ENCODE measurements at places on chromosomes 4 and X.

DNA sequence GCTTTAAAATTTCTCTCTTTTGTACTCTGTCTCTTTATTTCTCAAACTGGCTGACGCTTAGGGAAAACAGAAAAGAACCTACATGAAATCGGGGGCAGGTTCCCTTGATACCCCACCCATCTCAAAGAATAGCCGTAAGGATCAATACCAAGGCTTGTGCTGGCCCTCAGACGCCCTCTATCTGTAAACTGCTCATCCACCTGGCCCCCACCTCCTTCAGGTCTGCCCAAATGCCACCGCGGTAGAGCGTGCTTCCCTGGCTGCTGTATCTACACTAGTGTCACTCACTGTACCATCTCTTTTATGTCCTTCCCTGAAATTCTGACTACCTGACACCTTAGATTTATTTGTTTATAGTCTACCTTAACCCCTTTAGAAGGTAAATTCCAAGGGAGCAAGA lies 62.8 kb downstream of the SMIM20 start:
- no peak for DNase-seq

- DNase-seq, result peak; percentile 56
Observed at GRCh38 chr4:3387943-3388361, 53.8 kb upstream of the HGFAC start.

DNA sequence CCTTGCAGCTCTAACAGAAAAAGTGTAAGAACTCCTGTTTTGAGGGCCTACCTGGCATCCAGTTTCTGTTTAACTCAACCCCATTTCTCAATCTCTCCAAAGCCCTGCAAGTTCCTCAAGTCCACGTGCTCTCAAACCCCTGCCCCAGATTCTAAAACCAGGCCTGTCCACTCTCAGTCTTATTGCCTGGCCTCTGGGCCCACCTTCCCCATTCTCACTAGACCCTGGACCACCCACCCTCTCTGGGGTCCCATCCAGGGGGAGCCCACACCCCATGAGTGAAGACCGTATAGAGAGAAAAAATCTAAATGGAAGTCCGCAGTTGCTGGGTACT lies 58.3 kb downstream of the TLR10 start:
- DNase-seq, result no peak

- DNase-seq, result no peak
Observed at GRCh38 chr4:36241771-36242170, 2.5 kb downstream of the ARAP2 start.

DNA sequence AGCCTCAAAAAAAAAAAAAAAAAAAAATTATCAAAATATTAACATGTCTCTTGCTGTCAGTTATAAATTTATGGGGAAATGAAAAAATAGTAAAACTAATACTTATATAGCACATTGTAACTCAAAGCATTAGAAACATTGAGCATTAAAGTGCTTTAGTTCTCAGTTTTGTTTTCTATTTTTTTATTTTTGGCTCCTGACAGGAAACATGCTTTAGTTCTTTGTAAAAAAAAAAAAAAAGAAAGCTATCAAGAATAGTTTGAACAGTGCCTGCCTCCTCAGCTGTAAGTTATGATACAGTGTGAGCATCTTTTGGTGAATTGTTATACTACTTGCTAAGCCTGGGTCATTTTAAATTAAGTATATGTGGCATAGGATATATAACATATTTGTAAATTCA lies 5.1 kb upstream of the CENPC start:
- DNase-seq, result no peak

DNA sequence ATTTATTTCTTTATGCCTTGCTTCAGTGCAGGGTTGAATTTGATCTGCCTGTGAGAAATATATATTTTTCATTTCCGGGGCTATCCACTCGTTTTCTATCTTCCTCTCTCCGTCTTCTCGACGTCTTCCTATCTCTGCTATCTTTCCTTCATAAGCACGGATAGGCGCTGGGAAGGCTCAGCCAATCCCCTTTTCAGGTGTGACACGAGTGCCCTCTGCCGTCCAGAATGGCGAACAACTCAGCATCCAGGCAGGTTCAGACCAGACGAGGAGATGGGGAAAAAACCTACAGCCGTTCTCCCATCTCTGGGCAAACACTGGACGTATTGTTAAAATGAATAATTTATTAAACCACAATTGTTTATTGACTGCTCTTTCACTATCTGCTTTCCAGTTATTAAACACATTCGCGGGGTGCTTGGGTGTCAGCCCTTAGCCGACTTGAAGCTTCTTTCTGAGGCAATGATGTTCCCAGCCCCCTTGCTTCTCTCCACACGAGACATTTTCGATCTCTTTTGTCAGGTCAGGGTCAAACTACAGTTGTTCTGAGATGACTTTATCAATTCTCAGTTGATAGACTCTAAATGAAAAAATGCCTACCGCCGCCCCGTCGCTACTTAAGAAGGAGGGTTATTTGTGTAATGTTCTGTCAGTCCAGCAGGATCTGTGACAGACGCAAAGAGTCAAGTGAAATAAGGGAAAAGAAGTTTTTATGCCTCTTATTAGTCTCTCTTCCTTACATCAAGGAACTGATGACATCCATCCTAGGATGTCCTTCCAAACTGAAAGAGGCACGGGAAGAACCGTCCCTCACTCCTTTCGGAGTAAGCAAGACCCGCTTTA lies 96.3 kb upstream of the NOCT start:
- peak; percentile 70 for DNase-seq

GRCh38 chr4:99201690-99202089 lies 17.4 kb downstream of the ADH6 start:
- peak; percentile 72 for DNase-seq

- DNase-seq, result no peak
Observed at GRCh38 chr4:68145261-68145660, 15.6 kb upstream of the TMPRSS11F start.

- DNase-seq, result no peak
Observed at GRCh38 chr4:71270901-71271300, 67.9 kb upstream of the SLC4A4 start.

DNA sequence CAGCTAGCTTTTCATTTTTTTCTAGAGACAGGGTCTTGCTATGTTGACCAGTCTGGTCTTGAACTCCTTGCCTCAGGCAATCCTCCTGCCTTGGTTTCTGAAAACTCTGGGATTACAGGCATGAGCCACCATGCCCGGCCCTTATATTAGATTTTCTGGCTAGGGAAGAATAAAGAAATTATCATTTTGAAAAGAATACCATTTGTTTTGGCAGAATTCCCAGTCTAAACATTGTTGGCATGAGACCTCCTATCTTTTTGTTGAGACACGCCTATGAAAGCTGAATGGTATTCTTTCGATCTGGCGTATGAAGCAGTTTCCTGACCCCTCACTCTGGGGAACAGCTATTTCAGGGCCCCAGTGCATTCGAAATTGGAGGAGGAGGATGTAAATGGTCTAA lies 107.0 kb downstream of the REPS2 start:
- no peak for DNase-seq

DNA sequence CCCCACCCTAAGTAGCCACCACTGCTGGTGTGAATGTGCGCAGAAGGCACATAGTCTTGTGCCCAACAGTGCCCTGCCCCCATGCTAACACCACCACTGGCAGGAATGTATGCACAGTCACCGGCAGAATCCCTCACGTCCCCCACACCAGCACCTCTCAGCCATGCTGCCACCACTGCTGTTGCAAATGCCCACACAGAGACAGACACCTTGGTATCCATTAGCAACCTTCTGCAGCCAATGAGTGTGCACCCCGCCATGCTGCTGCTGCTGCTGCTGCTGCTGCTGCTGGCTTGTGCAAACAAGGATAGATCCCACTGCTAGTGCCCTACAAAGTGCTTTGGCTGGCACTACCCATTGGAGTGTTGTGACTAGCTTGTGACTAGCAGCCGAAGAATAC lies 52.4 kb upstream of the MMAA start:
- DNase-seq, result no peak

GRCh38 chr4:74038086-74038424 lies 434 bp downstream of the CXCL3 start:
- DNase-seq, result no peak

DNA sequence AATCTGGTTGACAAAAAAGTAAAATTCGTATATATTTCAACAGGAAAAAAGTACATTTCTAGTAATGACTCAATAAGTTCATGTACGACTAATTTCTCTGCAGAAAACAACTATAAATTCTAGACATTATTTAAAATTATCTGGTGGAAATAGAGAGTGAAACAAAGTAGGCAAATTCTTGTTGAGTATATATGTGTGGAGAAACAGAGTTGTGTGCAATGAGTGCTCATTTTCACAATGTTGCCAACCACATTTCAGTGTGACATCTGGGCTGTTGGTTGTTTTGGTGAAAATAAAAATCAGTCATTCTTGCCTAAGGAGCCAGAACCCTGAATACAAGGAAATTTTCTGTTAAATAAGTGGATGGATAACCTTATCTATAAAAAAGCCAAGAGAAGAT lies 372.0 kb upstream of the NDST4 start:
- no peak for DNase-seq

- DNase-seq, result peak; percentile 84
Observed at GRCh38 chr4:58163156-58163555, 1053.0 kb upstream of the IGFBP7 start.

DNA sequence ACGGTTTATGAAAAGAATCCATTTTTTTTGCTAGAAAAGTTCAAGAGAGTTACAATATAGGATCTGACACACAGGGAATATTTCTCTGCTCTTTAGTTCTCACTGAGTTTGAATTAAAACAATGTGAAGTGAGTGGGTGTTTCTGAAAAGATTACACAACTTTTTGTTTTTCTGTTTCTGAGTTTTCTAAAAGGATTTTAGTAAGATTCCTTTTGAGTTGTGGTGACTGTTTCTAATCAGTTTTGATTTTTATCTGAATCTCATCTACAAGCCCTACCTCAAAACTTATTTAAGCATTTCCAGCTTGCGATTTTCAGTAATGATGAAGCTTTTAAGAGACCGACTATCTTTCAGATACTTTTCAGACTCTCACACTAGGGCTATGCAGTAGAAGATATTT lies 141.7 kb downstream of the GPAT3 start:
- DNase-seq, result no peak

DNA sequence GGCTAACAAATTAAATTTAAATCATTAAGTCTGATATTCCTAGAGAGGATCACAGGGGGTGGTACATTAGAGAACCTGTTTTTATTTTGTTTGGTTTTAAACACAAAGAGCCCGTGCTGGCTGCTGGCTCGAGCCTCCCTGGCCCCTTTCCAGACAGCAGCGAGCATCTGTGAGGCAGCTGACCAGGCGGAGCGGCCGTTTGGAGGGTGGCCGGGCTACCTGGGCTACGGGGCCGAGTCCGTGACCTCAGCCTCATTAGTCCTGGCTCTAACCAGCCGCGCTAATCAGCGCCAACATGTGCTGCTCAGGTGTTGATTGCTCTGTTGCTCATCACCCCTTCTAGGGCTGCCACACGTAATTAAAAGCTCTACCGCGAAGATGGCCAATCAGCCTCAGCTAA lies 35.3 kb downstream of the DCTD start:
- DNase-seq, result no peak

GRCh38 chr4:145347684-145348083 lies 134.0 kb upstream of the SMAD1 start:
- DNase-seq, result no peak

GRCh38 chr4:98652996-98653395 lies 5.4 kb downstream of the TSPAN5 start:
- no peak for DNase-seq

DNA sequence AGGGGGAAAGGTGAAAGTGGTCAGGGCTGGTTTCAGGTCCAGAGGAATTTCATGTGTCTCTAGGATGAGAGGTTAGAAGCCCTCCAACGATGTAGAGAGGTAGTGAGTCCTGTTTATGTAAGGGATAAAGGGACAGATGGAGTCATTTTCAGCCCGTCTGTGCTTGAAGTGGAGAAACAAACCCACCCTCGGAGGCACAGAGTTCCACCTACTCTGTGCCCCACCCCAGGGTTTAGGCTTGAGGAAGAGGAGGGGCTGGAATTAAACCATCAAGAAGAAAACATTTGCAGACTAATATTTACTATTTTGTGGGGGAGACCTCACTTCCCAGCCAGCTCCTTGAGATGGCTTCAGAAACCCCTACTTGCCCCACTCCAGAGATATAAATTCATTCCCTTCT lies 868 bp upstream of the GNL3L start:
- no peak for DNase-seq

DNA sequence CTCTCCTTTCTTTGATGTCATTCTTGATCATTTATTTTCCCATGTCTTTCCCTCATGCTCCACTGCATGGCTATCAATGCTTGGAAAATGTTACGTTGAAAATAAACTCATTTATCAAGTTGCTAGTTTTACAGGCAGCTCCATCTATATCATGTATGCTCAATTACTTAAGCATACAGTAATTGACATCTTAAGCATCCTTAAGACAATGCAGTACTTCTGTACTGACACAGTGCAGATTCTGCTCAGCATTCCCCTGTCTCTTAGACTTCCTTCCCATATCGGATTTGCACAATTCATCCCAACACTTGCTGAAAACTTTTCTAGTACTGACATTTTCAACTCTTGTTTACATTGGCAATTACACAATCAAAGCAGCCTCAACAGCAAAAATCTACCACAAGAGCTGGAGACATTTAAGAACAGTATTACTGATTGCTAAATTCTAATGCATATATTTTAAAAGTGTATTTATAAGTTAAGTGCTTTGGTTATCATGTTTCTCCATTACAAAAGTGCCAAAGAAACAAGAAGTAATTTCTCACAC lies 165.6 kb downstream of the ATP10D start:
- DNase-seq, result no peak

DNA sequence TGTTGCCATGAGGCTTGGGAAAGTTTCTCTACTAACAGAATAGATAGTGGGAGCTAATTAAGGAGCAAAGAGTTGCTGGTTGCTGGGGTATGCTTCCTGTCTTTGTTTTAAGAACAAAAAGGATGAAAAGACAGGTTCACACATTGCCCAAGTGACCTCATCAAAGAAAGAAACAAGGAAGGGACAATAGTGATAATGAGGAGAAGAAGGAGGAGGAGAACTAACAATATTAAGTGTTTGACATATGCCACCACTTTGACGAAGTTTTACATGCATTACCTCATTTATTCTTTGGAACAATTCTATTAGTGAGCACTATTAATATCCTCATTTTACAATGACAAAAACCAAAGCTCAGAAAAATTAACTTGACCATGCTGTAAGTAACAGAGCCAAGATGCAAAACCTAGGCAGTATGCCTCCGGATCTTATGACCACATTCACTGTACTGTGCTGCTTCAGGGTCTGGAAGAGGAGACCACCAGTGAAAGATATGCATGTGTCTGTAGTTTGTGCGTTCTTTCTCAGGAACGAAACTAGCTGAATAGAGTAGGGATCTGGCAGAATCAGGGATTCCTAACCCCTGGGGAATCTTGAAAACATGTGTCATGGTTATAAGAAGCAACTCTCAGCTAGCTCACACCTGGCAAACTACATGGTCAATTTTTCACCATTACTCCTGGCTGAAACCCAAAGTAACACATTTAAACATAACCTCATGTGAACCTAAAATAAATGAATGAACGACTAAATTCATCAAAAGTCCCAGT lies 83.8 kb downstream of the MOSPD2 start:
- DNase-seq, result no peak

Data from skin of body (tissue), 3 donors.